ENCODE measurements at places on chromosomes 12 and 14. TPM values are rescaled to one million over a fixed set of nuclear protein-coding genes. Genes with fewer than 3 reads are reported as not detected.

The SPTB gene
- 0.02 TPM for total RNA-seq

DNA sequence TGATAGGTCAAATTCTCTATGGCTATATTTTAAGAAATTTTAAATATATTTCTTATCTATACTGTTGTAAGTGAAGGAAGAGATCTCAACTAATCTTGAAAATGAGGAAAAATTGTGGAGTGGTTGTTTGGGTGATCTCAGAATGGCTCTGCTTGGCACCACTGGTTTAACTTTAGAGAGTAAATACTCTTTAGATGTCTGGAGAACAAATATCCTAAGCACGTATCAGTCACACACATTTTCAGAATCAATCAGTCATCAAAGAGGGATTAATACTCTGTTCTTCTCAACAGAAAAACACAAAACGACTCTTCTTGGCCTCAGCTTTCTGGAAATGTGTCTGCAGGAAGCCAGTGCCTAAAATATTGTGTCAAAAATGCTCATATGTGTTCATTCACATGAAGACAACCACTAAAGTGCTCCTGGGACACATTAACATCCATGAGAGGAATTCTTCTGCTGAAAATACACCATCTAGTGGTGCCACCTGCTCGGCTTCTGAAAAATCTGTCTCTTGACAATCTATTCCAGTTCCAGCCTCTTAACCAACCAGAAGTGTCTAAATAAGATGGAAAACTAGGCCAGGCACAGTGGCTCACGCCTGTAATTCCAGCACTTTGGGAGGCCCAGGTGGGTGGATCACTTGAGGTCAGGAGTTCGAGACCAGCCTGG is 81.1 kb upstream of the CCDC198 start:
- DNase-seq, result no peak

- DNase-seq, result no peak
Measured at GRCh38 chr12:129549656-129550055, 354.2 kb downstream of the TMEM132D start.

DNA sequence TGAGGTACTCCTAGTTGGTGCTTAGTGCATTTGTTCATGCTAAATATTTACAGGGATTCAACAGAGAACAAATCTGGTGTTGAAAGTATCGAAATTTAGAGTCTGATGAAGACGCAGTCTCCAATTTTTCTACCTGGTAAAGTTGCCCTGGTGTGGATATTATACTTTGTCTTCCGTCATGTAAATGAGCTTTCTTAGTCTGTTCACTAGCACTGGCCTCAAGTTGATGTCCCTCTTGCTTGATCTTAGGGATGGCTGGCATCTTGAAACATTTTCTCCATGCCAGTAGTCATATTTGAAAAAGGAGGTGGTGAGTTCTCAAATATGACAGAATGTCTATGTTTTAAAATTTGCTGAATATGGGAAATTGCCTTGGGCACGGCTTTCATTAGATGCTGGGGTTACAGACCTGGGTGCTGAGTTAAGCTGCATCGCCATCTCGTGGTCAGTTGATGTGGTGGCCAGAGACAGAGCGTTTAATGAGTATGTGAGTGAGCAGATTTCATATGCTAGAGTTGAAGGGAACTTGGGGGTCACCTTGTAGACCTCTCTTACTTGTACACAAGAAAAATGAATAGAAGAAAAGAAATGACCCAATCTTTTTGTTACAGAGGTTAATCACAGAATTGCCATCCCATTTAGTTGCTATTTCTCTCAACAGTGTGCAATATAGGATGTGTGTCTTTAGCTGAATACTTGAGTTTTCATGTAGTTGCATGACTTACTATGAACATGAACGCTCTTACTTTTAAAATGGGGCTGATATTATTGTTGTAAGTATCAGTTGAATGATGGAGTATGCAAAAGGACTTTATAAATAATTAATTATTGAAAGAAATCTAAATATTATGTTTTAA is 172.8 kb upstream of the DCN start:
- DNase-seq, result peak; percentile 69

DNA sequence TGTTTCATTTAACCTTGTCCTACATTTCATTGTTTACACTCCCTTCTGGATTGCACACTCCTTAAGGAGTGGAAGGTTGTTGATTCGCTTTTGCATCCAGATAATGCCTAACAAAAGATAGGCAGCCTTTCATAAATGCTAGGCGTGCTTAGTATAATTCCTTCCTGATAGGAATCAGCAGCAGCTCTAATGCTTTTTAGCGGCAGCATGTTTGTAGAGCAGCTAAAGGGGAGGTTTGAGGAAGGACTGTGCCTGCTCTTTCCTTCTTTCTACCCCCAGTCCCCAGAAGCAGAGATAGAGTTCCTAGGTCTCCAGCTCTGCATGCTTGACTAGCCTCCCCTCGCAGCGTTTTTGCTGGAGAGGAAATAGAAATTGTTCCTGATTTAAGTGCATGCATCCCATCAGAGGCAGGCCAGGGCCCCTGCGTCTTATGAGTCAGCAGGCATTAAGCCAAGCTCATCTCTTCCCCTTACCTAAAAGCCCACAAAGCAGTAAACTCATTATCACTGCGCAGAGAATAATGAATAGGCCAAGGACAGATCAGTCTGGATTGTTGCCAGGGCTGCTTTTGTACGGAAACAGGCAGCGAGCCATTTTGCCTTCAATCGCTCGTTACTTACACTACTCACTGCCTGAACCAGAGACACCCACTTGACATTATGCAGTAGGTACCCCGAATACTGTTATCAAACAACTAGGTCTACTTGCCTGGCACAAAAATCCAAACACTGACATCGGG is 14.0 kb upstream of the TBPL2 start:
- peak; percentile 71 for DNase-seq

The SERPINA3 gene
- total RNA-seq, result 0.56 TPM

DNA sequence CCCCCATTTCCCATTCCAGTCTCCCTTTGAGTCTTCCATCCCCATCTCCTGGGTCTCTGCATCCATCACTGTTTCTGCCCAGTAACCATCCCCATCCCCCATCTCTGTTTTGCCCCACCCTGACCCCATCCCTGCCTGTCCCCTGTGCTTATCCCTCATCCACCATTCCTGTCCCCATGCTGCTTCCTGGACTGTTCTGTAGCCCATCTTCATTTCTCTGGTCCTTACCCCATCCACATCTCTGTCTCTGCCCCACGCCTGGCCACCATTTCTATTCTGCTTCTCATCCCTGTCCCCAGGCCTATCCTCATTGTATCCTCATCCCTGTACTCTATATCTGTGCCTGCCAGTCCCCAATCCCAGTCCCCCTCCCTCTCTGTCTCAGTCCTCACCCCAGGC is 4.2 kb downstream of the NXPH4 start:
- no peak for DNase-seq

GRCh38 chr12:43357141-43357540 is 194.9 kb downstream of the ADAMTS20 start:
- DNase-seq, result no peak

DNA sequence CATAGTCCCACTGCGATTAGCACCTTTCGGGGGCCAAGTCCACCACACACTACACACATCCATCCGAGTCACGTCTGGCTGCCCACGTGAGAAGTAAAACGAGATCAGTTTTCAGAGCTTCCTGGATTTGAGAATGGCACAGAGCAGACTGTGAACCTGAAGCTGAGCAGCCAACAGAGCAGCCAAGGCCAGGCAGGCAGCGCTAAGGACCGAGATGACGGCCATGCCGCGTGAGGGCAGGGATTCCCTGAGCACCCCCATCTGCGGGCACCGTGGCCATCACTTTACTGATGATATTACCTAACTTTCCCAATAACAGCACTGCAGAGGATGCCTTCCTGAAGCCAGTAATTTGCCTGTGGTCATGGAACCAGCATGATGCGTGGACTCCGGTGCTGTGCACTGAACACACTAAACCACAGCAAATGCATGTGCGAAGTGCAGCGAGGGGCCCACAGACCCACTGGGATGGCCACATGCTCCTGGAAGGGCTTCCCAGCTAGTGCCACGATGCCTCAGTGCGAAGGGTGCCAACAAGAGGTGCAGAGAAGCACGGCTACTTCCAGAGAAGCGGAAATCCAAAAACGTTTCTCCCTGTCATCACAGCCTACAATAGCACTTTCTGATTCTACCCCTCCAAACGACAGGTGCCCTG is 56.0 kb downstream of the RNF34 start:
- DNase-seq, result no peak

GRCh38 chr12:2752676-2753371 is 41.9 kb upstream of the FKBP4 start:
- DNase-seq, result peak; percentile 53

- no peak for DNase-seq
Measured at GRCh38 chr14:47596860-47597259, 78.5 kb downstream of the MDGA2 start.

GRCh38 chr12:113262710-113263109 is 41.4 kb downstream of the TPCN1 start:
- DNase-seq, result no peak

DNA sequence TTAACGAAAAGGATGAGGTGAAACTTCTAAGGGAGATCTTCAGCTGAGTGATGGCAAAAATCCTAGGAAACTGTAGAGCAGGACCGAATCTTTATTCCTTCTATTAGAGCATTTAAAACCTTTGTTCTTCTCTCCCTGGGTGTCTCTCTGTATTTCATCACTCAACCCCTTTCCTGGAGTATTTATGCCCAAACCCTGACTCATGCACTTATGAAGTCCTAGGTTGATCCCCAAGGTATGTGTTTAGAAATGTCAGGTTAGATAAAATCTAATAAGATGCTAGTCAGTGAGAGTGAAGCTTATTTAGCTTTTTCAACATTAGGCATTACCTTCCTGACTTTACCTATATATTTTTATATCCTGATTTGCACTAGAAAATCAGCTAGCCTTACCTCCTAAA is 239.8 kb upstream of the NPAS3 start:
- no peak for DNase-seq

DNA sequence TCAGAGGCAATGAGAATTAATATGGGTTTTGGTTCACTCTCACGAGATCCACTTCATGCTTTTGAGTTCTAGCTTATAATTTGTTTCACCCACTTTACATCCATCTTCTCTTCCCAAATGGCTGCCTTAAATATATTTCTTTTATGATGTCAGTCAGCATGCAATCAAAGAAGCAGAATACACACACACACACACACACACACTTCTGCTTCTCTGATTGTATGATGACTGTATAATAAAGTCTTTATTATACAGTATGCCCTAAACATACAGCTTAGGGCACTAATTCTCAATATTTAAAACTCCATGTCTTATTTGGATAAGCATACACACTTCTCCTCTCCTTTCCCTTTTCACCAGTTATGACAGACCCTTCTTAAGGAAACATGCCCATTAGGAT is 6.7 kb upstream of the ETV6 start:
- DNase-seq, result no peak

The TEAD4 gene
- total RNA-seq, result 12.7 TPM

- peak; percentile 98 for DNase-seq
Measured at GRCh38 chr12:49868952-49869815, 26.3 kb upstream of the BCDIN3D start.

DNA sequence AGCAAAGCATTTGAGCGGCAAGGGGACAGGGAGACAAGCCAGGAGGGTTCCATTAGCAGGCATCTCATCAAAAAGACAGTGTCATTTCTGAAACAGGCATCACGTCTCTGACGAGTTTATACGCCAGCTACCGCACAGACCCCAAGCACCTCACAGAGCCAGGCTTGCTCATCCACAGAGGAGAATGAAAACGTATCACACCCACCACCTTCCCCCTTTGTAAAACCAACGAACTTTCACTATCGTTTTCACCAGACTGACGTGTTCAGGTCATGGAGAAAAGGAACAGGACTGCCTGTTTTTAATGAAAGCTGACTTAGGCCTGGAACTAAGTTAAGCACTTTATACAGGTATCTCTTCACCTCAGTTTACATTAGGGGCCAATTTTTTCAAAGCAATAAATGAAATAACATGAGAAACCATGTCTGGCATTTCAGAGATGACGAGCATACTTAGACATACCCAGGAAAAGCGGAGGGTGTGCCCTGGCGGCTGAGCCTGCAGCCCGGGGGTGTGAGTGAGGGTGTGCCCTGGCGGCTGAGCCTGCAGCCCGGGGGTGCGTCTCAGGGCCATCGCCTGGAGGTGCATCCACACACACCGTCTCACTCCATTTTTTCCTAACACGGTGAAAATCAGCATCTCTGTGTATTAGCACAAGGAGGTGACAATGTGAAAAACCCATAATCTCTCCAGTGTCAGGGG is 41.9 kb downstream of the STX2 start:
- DNase-seq, result no peak

- peak; percentile 44 for DNase-seq
Measured at GRCh38 chr12:10031321-10031720, 839 bp downstream of the CLEC9A start.

DNA sequence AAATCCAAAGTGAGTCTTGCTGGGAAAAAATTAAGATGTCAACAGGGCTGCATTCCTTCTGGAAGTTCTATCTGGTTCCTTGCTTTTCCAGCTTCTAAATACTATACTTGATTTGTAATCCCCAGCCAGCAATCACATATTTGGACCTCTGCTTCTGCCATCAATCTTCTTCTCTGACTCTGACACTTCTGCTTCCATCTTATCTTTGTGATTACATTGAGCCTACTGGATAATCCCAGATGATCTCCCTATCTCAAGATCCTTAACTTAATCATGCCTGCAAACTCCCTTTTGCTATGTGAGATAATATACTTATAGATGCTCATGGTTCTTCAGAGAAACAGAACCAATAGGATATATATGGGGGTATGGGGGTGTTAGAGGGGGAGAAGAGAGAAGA is 49.9 kb upstream of the ZDHHC17 start:
- DNase-seq, result no peak

- no peak for DNase-seq
Measured at GRCh38 chr14:99512571-99513182, 31.5 kb downstream of the CCNK start.

The TAS2R9 gene
- not detected for total RNA-seq

- no peak for DNase-seq
Measured at GRCh38 chr12:102757154-102757881, 159.7 kb downstream of the PAH start.

- DNase-seq, result no peak
Measured at GRCh38 chr14:97703006-97703760, 906.0 kb downstream of the VRK1 start.

- peak; percentile 81 for DNase-seq
Measured at GRCh38 chr14:94601884-94602391, 10.3 kb upstream of the SERPINA3 start.

The SERPINA12 gene
- total RNA-seq, result not detected

DNA sequence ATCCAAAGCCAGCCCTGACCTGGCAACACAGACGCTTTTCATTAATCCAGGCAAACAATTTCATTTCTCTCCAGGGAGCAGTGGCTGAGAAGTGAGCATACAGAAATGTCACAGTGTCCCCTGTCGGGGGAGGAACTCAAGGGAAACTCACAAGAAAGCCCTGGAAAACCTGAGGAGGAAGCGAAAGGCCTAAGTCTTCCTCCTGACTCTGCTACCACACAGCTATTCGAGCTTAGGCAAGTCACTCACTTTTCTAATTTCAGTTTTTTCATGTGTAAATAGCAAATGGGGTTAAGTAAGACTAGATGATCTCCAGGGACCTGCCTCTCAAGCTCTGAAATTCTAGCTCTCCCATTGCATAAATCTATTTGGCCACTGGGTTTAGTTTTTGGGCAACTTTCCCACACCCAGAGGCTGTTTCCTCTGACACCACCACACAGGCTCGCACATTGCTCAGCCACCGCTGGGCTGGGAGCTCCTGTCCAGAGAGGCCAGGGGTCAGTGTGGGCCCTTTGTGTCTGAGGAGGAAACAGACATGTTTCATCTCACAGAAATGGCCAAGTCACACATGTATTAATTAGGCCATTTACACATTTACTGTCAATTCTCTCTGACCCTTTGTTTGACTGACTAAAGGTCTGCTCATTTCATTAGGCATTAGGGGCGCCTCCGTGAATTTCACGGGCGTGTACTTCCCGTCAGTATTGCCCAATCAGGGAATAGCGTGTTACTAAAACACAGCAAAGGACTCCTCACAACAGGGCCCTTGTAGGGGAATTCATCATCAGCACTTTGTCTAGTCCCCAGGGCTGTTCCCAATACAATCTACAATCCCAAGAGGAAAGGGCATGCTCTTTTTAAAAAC is 9.8 kb upstream of the PNMA1 start:
- peak; percentile 92 for DNase-seq
